Activated CD8-positive, alpha-beta memory T cell treated with anti-CD3 and anti-CD28 coated beads for 4 hours (primary cell): ENCODE measurements at places on chromosomes 7 and 10.

GRCh38 chr10:34766811-34767494 lies 48.1 kb downstream of the PARD3 start:
- DNase-seq, result no peak

DNA sequence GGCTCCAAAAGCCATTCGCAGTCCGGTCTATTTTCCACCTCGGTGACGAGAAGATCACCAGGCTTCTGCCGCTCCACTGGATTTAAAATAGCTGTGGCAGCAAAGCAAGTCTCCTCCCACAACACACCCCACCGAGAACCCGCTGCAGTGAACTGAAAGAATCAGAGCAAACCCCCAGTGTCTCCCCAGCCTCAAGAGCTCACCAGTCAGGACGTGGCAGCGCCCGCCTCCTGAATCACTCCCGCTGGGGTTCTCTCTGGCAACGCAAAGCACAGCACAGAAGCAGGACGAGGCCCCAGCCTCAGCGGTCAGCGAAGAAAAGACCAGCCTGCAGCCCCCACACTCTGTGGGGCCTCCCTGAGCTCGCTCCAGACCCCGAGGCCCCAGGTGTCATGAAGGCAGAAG lies 126.1 kb upstream of the PPP2R2D start:
- no peak for DNase-seq

DNA sequence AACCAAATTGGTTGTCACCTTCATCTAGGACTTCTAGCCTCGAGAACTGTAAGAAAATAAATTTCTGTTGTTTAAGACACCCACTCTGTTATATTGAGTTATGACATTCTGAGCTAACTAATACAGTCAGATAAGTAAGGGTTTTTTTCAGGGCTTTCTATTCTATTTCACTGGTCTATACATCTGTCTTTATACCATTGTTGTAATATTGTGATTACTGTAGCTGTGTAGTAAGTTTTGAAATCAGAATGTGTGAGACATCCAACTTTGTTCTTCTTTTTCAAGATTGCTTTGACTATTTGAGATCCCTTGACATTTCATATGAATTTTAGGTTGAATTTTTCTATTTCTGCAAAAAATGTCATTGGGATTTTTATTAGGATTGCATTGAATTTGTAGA lies 7.5 kb downstream of the IFIT1 start:
- DNase-seq, result no peak

DNA sequence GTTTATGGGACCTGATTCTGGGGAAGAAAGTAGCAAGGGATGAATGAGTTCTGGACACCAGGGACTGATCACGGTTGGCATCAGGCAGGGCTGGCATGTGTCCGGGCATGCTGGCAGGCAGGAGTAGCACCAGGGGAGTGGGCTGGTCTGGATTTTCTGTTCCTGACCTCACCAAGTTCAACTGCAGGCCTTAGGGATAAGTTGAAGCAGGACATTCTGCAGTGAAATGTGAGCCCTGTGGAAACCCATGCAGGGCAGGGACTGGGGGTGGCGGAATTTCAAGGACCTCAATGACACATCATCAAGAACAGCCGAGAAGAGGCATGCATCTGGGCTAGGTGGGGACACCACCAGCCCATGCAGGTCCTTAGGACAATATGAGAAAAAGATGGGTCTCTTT lies 80.2 kb upstream of the ADAM12 start:
- no peak for DNase-seq

- DNase-seq, result no peak
Measured at GRCh38 chr7:73831834-73832651, 1.2 kb downstream of the CLDN4 start.
